Prostate gland (tissue), 2 donors: ENCODE measurements at places on chromosomes 3 and 15. TPM values are rescaled to one million over a fixed set of nuclear protein-coding genes. Genes with fewer than 3 reads are reported as not detected.

GRCh38 chr3:46905661-46906451 is 28.3 kb downstream of the PTH1R start:
- DNase-seq: no peak
- H3K27me3 ChIP-seq: no peaks in the 10 kb centered on the region
- no peaks in the 10 kb centered on the region for H3K36me3 ChIP-seq

- DNase-seq: no peak
- H3K36me3 ChIP-seq: no peaks in the 10 kb centered on the region
- no peaks in the 10 kb centered on the region for H3K27me3 ChIP-seq
These were observed 2.4 kb upstream of the RPL29 start for GRCh38 chr3:51997935-51998596.

- H3K4me3 ChIP-seq: peak overlapping the region; percentile 85
- peaks cover 35% of the 10 kb centered on the region for H3K36me3 ChIP-seq
- peak overlapping the region; percentile 83 for H3K27ac ChIP-seq
- H3K27me3 ChIP-seq: no peaks in the 10 kb centered on the region
These were observed 377 bp upstream of the ABCF3 start for GRCh38 chr3:184185461-184186183.

The KNG1 gene
- 0.91 TPM for total RNA-seq

DNA sequence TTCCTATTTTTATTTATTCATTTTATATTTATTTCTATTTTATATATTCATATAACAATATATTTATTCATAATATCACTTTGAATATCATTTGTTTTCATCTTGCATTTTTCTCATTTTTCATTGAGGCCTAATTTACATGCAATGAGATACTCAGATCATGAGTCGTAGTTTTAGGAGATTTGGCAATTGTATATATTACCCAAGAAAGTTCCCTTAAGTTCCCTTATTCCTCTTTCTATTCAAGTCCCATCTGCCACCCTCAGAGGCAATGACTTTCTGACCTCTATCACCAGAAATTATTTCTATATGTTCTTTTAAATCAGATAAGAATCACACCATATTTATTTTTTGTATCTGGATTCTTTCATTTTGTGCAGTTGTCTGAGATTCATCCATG is 329.1 kb upstream of the TPRG1 start:
- DNase-seq: no peak
- no peaks in the 10 kb centered on the region for H3K36me3 ChIP-seq
- H3K27ac ChIP-seq: no peak overlapping the region
- H3K27me3 ChIP-seq: no peaks in the 10 kb centered on the region

The CTXND1 gene
- total RNA-seq: 0.96 TPM

The SERPINI2 gene
- total RNA-seq: 3.1 TPM

The EPHB3 gene
- 25.2 TPM for total RNA-seq

DNA sequence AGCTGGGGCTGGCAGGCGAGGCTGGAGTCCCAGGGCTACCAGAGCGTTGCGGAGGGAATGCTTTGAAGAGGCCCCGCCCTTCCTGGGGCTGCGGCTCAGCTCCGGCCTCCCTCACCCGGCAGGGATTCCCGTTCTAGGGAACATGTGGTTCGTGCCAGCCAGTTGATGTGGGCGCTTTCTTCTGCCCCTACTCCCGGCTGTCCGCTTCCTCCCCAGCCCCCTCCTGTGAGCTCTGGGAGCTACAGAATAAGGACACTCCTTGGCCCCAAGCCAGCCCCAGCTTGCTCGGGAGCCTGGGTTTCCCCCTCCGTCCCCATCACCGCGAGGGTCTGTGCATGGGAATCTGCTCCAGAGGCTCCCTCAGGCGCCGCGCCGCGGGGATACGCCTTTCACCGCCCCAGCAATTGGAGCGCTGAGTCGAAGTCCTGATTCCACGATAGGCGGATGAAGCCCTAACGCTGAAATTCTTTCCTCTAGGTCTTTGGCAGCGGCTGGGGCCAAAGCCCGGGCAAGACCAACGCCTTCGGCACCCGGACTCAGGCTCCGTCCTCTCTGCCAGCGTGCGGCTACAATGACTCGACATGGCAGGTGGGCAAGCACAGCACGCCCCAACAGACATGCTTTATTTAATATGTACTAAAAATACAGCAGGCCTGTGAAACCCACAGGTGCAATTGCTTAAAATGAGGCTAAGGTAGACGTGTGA is 69.5 kb downstream of the KLF15 start:
- no peaks in the 10 kb centered on the region for H3K36me3 ChIP-seq
- H3K27me3 ChIP-seq: no peaks in the 10 kb centered on the region
- H3K4me1 ChIP-seq: no peaks in the 10 kb centered on the region
- DNase-seq: peak; percentile 41
- peak overlapping the region; percentile 69 for H3K27ac ChIP-seq

GRCh38 chr3:30044515-30044914 is 561.9 kb upstream of the TGFBR2 start:
- no peaks in the 10 kb centered on the region for H3K36me3 ChIP-seq
- H3K27ac ChIP-seq: no peak overlapping the region
- H3K27me3 ChIP-seq: no peaks in the 10 kb centered on the region
- DNase-seq: no peak
- H3K4me3 ChIP-seq: no peak overlapping the region

The EPHB1 gene
- 2.3 TPM for total RNA-seq

- H3K36me3 ChIP-seq: no peaks in the 10 kb centered on the region
- H3K27ac ChIP-seq: no peak overlapping the region
- H3K4me3 ChIP-seq: no peak overlapping the region
- H3K4me1 ChIP-seq: no peaks in the 10 kb centered on the region
- H3K27me3 ChIP-seq: no peaks in the 10 kb centered on the region
These were observed 35.4 kb downstream of the ZMAT3 start for GRCh38 chr3:179036226-179036625.

- no peak for DNase-seq
- no peaks in the 10 kb centered on the region for H3K36me3 ChIP-seq
- H3K27ac ChIP-seq: no peak overlapping the region
- peaks cover 5% of the 10 kb centered on the region for H3K4me1 ChIP-seq
These were observed 46.9 kb downstream of the CHSY1 start for GRCh38 chr15:101204739-101205535.

DNA sequence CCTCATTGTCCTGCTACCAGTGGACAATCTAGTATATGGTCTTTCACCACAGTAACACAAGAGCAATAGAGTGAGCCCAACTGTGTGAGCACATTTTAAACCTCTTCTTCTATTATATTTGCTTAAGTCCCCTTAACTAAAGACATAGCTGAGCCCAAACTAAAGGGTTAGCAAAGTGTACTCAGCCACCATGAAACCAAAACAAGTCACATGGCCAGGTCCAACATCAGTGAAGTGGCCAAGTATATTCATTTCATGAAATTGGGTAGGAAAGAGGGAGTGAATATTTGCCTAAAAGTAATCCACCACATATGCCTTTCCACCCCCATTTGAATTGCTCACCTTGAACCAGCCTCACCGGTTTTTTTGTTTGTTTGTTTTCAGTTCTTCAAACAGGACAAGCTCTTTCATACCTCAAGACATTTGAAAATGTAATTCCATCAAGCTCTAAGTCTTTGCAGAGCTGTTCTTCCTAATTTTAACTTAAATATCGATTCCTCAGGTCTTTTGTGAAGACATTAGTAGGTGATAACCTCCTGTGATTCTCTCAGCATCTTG is 327.0 kb upstream of the SEMA6D start:
- DNase-seq: no peak
- no peaks in the 10 kb centered on the region for H3K4me1 ChIP-seq

DNA sequence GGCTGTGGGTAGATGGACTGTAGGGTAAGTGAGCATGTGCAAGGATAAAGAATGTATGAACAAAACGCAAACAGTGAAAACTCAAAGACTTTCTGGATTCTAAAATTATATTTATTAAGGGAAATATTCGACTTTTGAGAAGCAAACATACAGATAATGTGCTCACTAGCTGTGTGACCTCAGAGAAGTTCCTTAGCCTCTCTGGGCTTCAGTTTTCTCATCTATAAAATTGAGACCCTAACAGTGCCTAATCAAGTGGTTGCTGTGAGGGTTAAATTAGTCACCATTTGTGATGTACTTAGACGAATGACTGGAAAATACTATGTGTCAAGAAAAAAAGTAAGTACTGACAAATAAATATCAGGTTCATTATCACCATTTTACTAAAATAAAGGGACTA is 261.7 kb downstream of the MAGI1 start:
- H3K4me1 ChIP-seq: no peaks in the 10 kb centered on the region
- no peaks in the 10 kb centered on the region for H3K36me3 ChIP-seq
- no peak overlapping the region for H3K4me3 ChIP-seq
- no peaks in the 10 kb centered on the region for H3K27me3 ChIP-seq
- no peak for DNase-seq

GRCh38 chr15:73602446-73602843 is 30.7 kb downstream of the NPTN start:
- H3K4me1 ChIP-seq: peaks cover 12% of the 10 kb centered on the region
- H3K27me3 ChIP-seq: no peaks in the 10 kb centered on the region
- no peak overlapping the region for H3K4me3 ChIP-seq
- H3K27ac ChIP-seq: peak overlapping the region; percentile 57
- H3K36me3 ChIP-seq: no peaks in the 10 kb centered on the region

- H3K27ac ChIP-seq: no peak overlapping the region
- no peak overlapping the region for H3K4me3 ChIP-seq
- H3K36me3 ChIP-seq: no peaks in the 10 kb centered on the region
- H3K4me1 ChIP-seq: no peaks in the 10 kb centered on the region
- DNase-seq: no peak
- no peaks in the 10 kb centered on the region for H3K27me3 ChIP-seq
These were observed 24.9 kb upstream of the RASGRP1 start for GRCh38 chr15:38589502-38589901.

DNA sequence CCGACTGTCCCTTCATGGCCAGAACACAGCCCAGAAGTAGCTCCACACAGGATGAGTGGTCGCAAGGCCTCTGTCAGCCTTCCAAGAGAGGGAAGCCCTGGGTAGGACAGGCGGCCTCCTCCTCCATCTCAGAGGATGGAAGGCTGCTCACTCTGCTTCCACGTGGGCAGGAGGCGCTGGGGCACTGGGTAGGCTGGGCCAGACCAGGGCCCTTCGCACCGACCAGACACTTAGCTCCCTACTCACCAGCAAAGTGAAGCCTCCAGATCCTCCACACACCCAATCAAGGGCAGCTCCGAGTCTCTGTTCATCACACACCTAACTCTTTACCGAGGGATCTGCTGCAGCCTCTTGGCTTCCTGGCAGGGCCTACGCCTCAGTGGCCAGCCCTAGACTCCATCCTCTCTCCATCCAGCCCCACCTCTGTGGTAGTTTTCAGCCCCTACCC is 24.3 kb upstream of the PLXNA1 start:
- H3K27ac ChIP-seq: no peak overlapping the region
- peaks cover 4% of the 10 kb centered on the region for H3K4me1 ChIP-seq
- no peak for DNase-seq
- H3K36me3 ChIP-seq: no peaks in the 10 kb centered on the region

DNA sequence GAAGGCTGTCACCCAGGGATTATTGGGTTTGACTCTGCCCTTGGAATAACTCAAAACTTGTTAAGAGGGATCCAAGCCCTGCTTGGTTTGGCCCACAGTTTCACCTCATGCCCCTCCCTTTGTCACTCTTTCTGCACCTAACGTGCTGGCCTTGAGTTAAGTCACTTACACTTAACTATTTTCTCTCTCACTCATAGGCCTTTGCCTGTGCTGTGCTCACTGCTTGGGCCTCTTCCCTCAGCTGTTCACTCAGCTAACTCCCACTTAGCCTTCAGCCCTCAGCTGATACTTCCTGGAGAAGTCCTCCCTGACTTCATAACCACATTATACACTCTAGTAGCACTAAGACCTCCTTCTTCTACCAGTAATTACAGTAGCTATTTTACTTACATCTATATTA is 133.3 kb downstream of the CMSS1 start:
- no peaks in the 10 kb centered on the region for H3K4me1 ChIP-seq
- no peaks in the 10 kb centered on the region for H3K36me3 ChIP-seq
- H3K27ac ChIP-seq: no peak overlapping the region
- no peak overlapping the region for H3K4me3 ChIP-seq
- DNase-seq: no peak

- DNase-seq: peak; percentile 94
- H3K4me1 ChIP-seq: peaks cover 17% of the 10 kb centered on the region
- H3K4me3 ChIP-seq: no peak overlapping the region
- H3K36me3 ChIP-seq: no peaks in the 10 kb centered on the region
These were observed 307.0 kb upstream of the THBS1 start for GRCh38 chr15:39273717-39274411.

DNA sequence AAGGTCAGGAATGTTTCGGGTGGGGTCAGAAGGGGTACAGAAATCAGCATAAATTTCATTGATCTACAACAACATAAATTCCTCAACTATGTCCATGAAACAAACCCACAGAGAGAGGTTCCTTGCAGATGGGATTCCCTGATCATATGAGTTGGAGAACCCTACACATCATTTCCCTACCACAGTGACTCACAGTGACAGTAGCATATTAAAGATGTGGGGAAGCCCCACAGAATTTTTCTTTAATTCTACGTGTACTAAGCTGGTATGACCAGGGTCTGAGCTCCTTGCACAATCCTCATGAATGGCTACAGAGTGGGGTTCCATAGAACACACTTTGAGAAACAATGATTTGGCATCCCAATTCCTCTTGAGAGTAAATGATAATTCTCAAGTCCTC is 116.9 kb upstream of the RAD18 start:
- H3K4me3 ChIP-seq: no peak overlapping the region
- no peak for DNase-seq
- H3K36me3 ChIP-seq: no peaks in the 10 kb centered on the region

The SEC22C gene
- total RNA-seq: 120 TPM

DNA sequence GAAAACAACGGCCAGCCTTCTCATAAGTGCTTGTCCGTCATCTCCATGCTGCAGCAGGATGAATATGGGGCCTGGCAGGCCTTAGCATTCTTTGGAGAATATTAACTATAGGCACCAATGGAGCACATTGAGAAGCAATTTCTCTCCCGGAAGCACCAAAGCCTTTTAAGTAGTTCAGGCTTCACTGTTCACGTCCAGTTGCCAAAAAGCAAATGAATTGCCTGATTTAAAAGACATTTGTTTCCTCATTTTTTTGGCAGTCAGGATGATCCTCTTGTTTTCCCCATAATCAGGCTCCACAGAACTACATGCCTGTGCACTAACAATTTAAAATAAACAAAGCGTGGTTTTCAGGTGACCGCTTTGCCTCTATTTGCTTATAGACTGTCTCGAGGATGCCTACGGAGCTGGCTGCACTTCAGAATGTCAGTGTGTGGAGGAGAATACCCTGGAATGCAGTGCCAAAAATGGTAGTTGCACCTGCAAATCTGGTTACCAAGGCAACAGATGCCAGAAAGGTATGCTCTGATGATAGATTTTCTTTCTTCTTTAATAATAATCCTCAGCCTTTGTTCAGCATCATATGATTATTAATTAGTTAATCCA is 725.2 kb upstream of the GOLIM4 start:
- no peaks in the 10 kb centered on the region for H3K4me1 ChIP-seq
- no peak overlapping the region for H3K4me3 ChIP-seq
- no peak for DNase-seq
- no peaks in the 10 kb centered on the region for H3K36me3 ChIP-seq

The GHRL gene
- 3.0 TPM for total RNA-seq

- no peaks in the 10 kb centered on the region for H3K4me1 ChIP-seq
- no peak for DNase-seq
- no peak overlapping the region for H3K27ac ChIP-seq
- no peaks in the 10 kb centered on the region for H3K36me3 ChIP-seq
- H3K4me3 ChIP-seq: no peak overlapping the region
These were observed 665.6 kb upstream of the CCDC54 start for GRCh38 chr3:106711650-106712049.
